Left hindlimb (tissue), 1 donor: ENCODE measurements at places on chromosomes 4 and X.

DNA sequence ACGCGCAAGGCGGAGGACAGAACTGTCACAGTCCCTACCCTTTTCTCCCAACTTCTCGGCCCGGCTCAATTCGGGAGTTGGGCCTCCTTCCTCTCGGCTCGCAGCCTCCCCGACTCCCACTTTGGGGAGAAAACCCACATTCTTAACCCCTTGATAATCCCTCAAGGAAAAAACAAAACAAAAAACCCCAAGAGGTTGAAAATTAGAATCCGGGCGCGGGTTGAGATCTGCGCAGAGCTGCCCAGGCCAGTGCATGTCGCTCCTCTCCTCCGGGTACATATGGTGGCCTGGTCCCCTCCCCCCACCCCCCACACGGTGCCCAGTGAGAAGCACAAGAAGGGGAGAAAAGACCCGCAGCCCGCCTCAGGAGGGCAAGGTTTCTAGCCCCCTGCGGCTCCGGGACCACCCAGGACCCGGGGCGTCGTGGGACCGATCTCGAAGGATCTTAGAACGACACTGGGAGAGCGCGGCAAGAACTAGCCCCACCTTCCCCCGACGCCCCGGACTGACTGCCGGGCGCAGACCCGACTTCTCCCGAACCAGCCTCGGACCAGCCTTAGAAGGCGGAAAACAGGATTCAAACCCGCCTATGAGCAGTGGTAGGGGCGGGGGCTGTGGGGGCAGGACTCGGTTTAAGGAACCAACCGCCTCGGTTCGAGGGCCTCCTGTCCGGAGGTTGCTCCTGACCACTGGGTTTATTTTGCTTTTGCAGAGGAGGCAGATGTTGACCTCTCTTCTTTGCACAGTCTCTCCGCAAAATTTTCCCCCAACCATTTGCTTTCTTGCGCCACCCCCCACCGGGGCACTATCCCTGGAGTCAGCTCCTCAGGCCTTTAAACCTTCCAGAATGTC lies 2.5 kb upstream of the PDGFRA start:
- DNase-seq = peak; percentile 90

DNA sequence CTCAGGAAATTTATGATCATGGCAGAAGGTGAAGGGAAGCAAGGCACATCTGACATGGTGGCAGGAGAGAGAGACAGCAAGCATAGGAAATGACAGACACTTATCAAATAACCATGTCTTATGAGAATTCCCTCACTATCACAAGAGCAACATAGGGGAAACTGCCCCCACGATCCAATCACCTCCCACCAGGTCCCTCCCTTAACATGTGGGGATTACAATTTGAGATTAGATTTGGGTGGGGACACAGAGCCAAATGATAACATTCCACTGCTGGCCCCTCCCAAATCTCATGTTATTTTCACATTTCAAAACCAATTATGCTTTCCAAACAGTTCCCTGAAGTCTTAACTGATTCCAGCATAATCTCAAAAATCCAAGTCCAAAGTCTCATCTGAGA lies 8.2 kb upstream of the TMA16 start:
- DNase-seq = no peak

- no peak for DNase-seq
Observed at GRCh38 chr4:107265859-107266258, 229.7 kb upstream of the DKK2 start.

DNA sequence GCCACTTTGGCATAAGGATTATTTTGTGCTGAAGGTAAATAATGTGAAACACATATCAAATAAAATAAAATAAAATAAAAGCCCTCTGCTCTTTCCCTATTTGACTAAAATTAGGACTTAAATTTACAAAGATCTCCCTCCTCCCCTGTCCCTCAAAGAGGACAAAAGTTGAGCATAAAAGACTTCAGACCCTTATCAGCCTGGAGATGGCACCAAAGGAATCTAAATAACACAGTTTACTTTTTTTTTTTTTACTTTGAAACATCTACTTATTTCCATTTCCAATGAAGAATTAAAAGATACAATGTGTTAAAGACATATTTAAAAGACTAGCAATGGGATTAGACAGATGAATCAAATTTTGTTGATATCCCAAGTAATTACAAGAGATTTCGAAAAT lies 89.7 kb downstream of the EPHA5 start:
- DNase-seq = no peak

DNA sequence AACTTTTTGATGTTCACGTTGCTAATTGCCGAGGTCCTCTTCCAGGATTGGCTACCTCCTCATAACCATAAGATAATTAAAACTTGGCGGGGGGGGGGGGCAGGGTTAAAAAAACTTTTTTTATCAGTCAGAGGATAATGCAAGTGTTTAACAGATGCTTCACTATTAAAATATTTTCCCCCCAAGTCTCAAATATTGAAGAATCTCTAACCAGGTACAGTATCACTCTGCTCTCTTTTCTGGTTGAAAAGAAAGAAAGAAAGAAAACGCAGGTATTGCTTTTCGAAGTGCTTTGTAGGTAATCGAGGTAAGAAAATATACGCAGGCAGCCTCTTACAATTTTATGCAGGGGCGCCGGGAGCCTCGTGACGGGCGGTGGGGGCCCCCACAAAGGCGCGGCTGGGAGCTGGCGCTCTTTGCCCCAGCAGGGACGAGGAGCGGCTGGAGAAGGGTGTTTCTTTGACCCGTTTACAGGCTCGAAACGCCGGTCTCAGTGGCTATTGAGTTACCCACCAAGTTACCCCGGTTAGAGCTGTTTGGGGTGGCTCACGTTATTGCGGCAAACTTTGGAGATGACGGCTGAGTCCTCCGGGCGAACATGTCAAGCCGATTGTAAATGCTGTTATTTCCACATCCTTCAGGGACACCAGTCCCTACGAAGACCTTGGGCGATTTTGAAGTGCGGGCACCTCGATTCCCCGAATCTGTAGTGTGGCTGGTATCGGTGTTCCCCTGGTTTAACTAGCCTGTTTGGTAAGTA lies 477 bp upstream of the HAND2 start:
- no peak for DNase-seq

GRCh38 chr4:1195109-1195671 lies 22.8 kb upstream of the SPON2 start:
- no peak for DNase-seq

DNA sequence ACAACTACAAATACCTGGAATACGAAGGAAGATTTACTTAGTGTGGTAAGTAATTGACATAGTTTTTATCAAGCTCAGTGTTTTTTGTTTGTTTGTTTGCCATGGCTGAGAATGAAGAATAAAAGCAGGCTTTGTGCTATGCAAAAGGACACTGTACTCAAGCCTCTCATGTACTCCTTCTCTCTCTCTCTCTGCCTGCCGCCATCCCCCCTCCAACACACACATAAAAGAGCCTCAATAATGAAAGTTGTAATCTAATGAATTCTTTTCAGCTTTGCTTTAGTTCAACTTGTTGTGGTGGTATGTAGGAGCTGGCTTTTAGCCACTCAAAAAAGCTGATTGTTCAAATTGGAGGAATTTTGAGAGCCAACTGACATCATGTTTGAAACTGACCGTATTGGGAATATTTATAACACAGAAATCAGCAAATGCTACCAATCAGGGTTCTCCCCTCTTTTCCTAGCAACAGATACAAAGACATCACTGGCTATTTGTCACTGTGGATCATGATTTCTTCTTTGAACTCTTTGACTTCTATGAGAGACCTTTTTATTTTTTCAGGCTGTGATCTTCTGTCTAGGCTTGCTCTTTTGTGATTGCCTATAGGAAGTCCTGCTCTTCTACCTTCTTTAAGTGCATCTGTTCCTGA lies 1148.8 kb downstream of the RAPGEF2 start:
- no peak for DNase-seq

DNA sequence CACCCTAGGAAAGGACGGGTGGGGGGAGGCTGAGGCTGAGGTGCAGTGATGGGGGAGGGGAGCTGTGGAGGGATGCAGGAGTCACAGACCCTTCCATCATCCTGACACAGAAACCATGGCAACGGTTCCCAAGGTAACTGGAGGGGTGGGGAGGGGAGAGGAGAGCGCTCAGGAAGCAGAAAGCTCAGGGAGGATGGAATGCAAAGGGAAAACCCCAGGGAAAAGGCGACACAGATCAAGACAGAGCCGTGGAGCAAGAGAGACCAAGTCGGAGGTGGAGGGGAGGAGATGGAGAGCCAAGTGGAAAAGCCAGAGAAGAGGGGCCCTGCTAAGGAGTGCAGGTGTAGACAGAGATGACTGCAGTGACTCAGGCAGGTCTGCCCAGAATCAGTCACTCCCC lies 14.5 kb downstream of the L1CAM start:
- DNase-seq = no peak

DNA sequence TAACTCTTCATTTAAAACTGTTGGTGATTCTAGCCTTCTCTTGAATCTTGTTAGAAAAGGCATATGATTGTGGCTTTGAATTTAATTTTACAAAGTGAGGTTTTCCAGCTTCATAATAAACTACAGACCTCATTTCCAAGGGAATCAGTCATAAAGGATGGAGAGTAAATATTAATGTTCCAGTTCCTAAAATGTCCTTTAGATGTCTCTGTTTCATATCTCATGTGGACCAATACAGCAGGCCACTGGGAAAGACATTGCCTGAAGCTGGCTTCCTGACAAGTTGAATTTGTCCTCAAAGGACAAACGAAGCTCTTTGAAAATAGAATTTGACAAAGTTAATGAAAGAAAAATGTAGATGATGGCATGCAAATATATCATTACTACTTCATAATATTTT lies 125.4 kb downstream of the ZNF330 start:
- no peak for DNase-seq

- DNase-seq = no peak
Observed at GRCh38 chrX:120335289-120335688, 24.0 kb upstream of the TMEM255A start.

- DNase-seq = no peak
Observed at GRCh38 chrX:71609095-71609750, 9.1 kb downstream of the CXCR3 start.

- no peak for DNase-seq
Observed at GRCh38 chr4:20624793-20625374, 75.4 kb upstream of the PACRGL start.

- DNase-seq = no peak
Observed at GRCh38 chr4:108425988-108426387, 194.4 kb upstream of the RPL34 start.

GRCh38 chrX:112704187-112704586 lies 24.4 kb upstream of the LHFPL1 start:
- no peak for DNase-seq

- no peak for DNase-seq
Observed at GRCh38 chr4:80419946-80420345, 84.4 kb downstream of the CFAP299 start.

- no peak for DNase-seq
Observed at GRCh38 chr4:83197555-83198235, 83.2 kb upstream of the PLAC8 start.

DNA sequence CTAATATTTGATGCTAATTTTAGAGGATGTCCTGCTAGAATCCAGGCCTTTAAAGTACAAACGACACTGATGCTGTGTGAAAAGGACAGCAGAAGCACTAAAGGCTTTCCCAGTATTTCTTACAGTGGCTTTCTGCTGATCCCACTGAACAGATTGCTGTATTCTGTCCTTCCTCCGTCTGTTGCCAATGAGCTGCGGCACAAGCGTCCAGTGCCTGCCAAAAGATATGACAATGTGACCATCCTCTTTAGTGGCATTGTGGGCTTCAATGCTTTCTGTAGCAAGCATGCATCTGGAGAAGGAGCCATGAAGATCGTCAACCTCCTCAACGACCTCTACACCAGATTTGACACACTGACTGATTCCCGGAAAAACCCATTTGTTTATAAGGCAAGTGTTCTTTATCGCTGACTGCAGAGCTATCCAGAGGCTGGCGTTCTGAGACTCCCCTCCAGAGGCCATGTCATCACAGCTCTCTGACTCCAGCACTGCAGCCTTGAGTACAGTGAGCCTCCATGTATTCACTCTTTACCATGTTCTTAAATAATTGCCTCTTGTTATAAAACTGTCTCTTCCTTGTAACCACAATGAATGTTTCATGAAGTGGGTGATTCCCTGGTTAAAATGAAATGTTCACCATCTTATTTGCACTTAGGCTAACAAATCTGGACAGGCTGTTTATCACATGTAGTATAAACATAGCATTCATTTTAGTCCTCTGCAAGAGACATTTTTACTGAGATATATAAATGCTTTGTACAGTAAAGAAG lies 43.6 kb downstream of the GUCY1B1 start:
- DNase-seq = no peak

- no peak for DNase-seq
Observed at GRCh38 chr4:172758586-172759340, 409.8 kb upstream of the GALNT7 start.

- DNase-seq = no peak
Observed at GRCh38 chr4:120837656-120838055, 84.9 kb downstream of the PRDM5 start.

DNA sequence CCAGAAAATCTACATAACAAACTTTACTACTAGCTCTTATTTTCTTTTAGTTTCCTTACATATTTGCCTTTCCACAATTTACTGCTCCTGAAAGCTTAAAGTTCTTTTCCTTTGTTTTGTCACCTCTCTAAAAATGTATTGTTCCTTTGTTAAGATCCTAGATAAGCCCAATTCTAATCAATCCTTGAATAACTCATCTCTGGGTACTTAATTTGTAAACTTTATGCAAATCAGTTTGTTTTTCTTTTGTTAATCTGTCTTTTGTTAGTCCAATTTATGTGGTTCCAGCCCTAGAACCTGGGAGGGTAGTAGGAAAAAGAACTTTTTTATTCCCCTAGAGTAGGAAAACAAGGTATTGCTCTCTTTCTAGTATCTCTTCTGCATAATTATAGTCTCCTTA lies 444.7 kb downstream of the PCDH10 start:
- DNase-seq = no peak

DNA sequence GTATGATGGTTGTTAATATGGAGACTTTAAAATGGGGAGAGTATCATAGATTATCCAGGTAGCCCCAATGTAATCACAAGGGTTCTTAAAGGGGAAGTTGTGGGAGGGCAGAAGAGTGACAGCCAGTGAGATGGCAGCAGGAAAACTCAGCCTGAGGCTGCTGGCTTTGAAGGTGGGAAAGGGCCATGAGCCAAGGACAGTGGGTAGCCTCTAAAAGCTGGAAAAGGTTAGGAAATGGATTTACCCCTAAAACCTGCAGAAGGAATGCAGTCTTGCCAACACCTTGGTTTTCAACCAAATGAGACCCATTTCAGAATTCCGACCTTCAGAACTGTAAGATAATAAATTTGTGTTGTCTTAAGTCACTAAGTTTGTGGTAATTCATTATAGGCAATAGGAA lies 68.8 kb upstream of the BLTP1 start:
- DNase-seq = no peak

DNA sequence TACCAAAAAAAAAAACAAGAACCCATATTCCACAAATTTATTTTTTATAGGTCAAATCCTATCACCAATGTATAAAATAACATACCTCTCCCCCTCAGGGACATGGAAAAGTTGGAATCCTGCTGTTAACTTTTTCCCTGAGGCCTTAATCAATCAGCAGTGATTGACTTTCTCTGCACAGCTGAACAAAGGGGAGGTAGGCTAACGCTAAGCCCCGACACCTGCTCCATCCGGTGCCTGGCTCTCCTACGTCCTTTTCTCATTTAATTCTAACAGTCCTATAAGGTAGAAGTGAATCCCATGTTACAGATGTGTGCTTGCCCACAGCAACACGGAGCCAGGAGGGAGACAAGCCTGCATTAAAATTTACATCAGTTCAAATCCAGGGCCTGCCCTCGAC lies 2.8 kb downstream of the CENPU start:
- DNase-seq = no peak
